ENCODE measurements at places on chromosomes 4 and X.

GRCh38 chr4:113162089-113162488 lies 112.6 kb downstream of the ANK2 start:
- DNase-seq = no peak

DNA sequence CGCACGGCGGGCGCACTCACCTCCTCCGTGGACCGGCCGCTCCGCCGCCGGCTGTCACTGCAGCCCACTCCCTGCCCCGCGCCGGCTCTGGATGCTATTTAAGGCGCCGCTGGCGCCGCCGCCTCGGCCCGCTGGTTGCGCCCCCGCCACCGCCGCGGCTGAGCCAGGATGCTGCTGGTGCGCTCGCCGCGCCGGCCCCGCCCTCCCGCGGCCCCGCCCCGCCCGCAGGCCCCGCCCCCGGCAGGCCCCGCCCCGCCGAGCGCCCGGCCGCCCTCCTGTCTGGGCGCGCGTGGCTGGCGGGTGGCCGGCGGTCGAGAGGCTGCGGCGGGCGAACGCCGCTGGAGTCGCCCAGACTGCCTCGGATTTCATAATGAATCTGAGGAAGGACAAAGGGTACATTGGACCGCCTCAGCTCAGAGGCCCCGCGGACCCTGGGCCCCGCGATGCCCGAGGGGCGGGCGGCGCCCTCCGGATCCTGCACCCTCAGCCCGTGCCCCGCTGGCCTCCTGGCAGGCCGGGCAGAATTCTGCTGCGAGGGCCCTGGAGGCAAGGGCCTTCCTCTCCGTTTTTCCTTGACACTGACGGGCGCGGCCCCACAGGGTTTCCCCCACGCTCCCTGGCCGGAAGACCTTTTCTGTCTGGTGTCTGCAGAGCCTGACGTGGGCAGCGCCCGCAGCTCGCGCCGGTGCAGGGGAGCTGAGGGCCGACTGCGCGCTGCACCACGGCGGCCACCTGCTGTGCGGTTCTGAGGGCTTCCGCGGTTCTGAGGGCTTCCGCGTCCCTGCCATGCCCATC lies at the start of gene ACSL1:
TSS of gene ACSL1 (minus strand) at position 73 of the 795 bp plus-strand sequence. CDS start 22,454 bp downstream, outside the sequence.
- peak; percentile 77 for DNase-seq

GRCh38 chr4:22802876-22803275 lies 110.1 kb downstream of the GBA3 start:
- no peak for DNase-seq

- DNase-seq = no peak
Measured at GRCh38 chr4:139470997-139471665, 17.2 kb downstream of the RAB33B start.

GRCh38 chrX:42992199-42992943 lies 214.4 kb upstream of the PPP1R2C start:
- no peak for DNase-seq

- DNase-seq = no peak
Measured at GRCh38 chr4:6452897-6453687, 19.3 kb downstream of the PPP2R2C start.

DNA sequence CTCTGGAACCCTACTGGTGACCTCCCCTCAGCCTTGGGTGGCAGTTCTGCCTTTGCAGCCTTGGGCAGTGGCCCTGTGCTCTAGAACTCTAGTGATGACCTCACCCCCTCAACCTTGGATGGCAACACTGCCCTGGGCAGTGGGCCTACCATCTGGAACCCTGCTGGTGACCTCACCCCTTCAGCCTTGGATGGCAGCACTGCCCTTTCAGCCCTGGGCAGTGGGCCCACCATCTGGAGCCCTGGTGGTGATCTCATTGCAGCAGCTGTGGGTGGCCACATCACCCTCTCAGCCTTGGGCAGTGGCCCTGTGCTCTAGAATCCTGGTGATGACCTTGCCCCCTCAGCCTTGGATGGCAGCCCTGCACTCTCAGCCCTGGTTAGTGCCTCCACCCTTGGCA lies 129.3 kb downstream of the RBMX2 start:
- no peak for DNase-seq

DNA sequence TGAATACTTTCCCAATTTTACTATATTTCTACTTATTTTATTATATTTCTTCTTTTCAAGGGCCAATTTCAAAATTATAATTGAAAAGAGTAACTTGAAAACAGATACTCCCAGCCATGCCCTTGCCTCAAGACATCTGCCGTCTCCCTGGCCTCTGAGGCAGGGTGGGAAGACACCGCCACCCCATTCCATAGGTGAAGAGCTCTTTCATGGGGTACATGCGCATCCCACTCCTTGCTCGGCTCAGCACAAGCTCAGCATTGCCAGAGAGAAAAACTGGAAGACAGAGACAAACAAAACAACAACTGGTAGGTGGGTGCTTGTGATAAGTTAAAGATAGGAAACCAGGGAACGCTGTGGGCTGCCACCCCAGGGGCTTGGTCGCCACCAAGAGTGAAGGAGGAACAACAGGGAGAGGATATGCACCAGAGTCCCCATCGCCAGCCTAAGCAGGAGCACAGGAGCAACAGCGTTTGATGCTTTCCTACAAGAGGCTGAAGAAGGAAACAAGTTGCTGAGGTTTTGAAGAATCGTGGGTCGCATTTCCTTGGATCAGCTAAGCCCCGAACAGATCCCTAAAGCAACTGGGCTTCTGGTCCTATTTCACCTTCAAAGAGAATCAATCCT lies 11.3 kb downstream of the TMEM154 start:
- DNase-seq = no peak

GRCh38 chr4:177380730-177381287 lies 61.4 kb downstream of the AGA start:
- DNase-seq = no peak

DNA sequence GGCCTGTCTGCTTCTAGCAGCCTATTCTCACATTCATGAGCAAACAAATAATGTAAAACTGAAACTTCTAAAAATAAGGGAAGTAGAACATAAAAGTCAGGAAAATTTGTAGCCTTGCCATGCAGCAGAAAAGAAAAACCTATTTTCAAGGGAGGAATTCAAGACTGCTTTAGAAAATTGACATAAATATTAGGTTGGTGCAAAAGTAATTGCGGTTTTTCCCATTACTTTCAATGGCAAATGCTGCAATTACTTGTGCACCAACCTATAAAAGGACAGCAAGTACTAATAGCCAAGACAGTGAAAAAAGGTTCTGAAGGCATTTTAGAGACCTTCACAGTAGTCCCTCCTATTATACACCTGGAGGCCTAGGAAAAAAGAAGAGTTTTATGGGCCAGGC lies 457.8 kb downstream of the KLHL4 start:
- DNase-seq = no peak
